D721Med (cell line): ENCODE measurements at places on chromosomes 2 and 18.

GRCh38 chr2:85811180-85812093 lies 57.6 kb downstream of the ATOH8 start:
- DNase-seq: no peak

DNA sequence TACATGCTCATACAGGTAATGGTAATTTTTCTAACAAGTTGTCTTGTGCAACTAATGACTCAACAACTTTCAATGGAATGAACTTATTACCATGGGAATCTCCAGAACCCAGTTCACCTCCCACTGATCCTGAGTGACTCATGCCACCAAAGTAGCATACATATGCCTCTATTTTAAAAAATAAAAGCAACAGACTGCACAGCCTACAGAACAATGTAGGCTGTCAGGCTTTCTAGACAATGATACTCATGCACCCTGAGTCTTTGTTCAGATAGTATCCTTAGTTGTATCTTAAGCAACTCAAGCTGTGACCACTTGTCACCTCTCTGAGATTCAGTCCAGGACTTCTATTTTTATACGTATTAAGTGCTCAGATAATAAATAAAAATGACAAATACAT lies 531.0 kb upstream of the SETBP1 start:
- DNase-seq: no peak

GRCh38 chr2:73289304-73289703 lies 4.0 kb downstream of the EGR4 start:
- DNase-seq: no peak

DNA sequence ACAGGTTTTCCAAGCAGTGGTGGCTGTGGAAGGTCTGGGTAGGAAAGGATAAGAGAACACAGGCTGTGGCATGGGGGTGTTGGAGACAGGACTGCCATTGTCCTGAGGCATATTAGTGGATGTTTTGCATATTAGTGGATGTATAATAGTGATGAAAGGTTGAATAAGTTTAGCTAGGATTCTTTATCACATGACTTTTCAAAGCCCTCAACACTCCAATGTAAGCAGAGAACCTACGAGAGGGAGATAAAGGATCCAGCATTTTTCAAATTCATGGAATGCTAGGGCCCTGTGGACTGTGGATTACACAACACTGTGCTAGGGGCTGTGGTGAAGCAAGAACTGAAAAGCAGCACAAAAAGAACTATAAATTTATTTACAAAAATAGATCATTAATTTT lies 63.2 kb downstream of the POLE4 start:
- no peak for DNase-seq

- no peak for DNase-seq
These were observed 10.2 kb downstream of the BOK start for GRCh38 chr2:241568726-241569125.

DNA sequence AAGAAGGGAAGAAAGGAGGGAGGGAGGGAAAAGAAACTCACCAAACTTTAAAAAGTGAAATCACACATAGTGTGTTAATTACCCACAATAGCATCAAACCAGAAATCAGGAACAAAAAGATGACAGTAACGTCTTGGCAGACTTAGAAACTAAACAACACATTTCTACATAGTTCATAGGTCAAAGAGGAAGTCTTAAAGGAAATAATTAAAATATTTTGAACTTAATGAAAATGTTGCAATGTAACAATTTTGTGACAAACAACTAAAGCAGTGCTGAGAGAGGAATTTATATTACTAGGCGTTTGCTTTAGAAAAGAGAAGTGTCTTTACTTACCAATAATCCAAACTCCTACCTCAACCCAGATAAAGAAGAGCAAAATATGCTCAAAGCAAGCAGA lies 505.0 kb upstream of the ID2 start:
- no peak for DNase-seq

DNA sequence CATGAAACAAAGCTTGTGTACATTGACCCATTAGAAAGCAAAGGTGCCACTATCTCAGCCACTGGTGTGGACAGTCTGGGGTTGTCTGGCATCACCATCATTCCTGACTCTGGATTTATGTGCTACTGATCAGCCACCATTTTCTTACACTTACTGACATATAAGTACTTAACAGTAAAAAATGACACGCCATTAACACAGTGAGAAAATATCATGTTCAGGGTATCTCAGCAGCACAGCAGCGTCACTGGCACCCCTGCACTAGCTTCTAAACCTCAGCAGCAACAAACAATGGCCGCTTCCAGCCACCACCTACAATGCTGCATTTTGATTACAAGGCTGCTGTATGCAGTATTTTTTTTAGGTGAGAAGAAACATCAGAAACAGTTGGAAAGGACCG lies 253.4 kb upstream of the HDAC4 start:
- DNase-seq: no peak

GRCh38 chr2:135657806-135658582 lies 83.7 kb upstream of the UBXN4 start:
- no peak for DNase-seq

GRCh38 chr18:76042511-76042910 lies 452.5 kb downstream of the ZNF516 start:
- no peak for DNase-seq

GRCh38 chr2:138500592-138501424 lies 762 bp upstream of the SPOPL start:
- DNase-seq: no peak

DNA sequence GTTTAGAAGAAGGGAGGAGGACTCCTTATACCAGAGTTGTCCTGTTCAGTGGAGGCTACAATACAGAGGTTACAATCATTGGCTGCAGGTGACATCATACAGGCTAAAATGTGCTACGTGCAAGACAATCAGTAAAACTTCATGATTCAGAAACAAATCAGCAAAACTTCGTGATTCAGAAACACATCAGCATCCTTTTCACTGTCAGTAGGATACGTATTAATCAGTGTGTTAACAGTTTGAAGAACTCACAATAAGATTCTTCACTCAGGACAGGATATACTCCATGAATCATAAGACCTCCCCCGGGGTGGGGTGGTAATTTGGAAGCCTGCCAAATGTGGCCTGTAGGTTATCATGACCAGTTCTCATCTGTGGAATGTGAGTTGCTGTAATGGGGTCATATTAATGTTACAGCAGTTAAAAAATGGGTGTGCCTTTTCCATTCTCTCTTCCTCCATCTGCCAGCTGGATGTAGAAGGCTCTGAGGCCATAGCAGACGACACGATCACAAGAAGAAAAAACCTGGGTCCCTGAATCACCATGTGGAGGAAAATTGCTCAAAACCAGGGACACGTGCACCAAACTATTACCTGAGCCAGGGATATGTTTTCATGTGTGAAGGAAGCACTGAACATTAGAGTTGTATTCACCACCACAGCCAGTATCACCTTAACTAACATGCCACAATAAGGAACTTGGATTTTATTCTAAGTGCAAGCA lies 134.8 kb upstream of the CREB1 start:
- DNase-seq: no peak

- DNase-seq: no peak
These were observed 14.2 kb upstream of the SKA1 start for GRCh38 chr18:50360611-50361010.

- no peak for DNase-seq
These were observed 4.0 kb downstream of the GPR155 start for GRCh38 chr2:174482854-174483253.

GRCh38 chr2:215428060-215428910 lies 7.6 kb downstream of the FN1 start:
- DNase-seq: no peak

- DNase-seq: no peak
These were observed 19.8 kb upstream of the ATOH8 start for GRCh38 chr2:85734015-85734414.

DNA sequence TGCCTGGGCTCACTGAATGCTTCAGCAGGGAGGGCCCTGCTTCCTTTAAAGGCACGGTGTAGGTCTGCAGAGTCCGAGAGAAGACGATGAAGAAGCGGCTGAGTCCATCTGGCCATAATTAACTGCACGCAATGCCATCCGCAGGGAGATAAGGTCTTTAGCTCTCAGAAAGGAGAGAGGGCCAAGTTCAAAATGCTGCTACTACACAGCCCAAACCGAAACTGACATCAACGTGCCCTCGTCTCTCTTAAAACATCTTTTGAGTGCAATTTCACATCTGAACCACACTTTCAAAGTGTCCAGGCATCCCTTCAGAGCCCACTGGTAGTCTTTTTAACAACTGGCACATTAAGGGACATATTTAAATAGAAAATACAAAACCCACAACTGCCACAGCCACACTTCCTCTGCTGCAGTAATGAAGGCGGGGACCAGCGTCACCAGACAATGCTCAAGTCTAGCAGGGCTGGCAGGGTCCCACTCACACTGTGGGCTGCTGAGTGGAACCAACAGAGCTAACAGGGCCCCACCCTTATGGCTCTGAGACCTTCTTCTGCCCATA lies 35.8 kb downstream of the ST3GAL5 start:
- DNase-seq: no peak

GRCh38 chr18:49858309-49859020 lies 45.1 kb upstream of the ACAA2 start:
- DNase-seq: peak; percentile 80

- DNase-seq: no peak
These were observed 562 bp downstream of the CENPA start for GRCh38 chr2:26786207-26787028.

DNA sequence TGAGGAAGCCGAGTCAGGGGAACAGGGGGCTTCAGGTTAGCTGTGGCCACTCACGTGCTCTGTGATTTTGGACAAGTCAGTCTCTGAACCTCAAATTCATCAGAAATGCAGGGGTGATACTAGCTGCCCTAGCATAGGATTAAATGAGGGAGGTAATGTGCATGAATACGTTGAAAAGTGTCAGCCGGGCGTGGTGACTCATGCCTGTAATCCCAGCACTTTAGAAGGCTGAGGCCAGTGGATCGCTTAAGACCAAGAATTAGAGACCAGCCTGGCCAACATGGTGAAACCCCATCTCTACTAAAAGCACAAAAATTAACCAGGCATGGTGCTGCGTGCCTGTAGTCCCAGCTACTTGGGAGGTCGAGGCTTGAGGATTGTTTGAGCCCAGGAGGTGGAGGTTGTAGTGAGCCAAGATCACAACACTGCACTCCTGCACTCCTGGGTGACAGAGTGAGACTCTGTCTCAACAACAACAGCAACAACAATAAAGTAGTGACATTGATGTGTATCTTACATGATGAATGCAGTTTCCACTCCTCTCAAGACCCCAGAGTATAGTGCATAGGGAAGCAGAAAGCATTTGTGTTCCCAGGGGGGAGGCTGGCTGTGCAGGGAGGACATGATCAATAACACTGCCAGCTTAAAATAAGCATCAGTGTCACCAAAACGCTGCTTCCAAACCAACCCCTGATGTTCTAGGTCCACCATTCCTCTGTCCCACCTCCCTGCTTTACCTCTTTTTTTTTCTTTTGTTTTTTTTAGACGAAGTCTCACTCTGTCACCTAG lies 68.8 kb downstream of the HNRNPLL start:
- DNase-seq: no peak

- DNase-seq: no peak
These were observed 285.7 kb upstream of the UBE2E3 start for GRCh38 chr2:180694445-180695421.

DNA sequence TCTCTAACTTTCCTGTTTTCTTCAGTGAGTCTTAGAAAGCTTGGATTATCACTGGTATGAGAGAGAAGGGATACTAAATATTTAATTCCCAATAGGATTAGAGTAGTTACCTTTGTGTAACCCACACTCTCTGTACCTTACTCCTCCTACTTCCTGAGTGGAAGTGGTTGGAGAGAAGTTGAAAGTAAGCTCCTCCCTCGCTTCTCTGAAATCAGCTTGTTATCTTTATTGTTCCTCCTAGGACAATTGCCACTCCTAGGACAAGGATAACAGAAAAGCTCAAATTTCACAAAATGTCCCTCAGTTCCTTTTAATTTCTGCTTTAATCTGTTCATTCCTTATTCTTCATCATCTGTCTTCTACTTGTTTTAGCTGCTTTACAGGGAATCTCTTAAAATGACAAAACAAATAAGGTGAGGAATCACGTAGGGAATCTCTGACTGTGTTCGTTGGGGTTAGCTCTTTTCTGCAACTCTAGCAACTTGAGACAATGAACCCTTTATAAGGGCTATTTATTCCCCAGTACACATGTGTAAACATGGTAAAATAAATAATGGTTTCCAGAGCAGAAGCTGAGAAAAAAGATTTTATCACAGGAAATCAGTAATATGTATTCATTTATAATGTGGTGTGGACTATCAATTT lies 8.6 kb downstream of the ITPRID2 start:
- no peak for DNase-seq

- no peak for DNase-seq
These were observed 51.1 kb downstream of the NABP1 start for GRCh38 chr2:191728750-191729624.

- no peak for DNase-seq
These were observed 42.7 kb downstream of the EPAS1 start for GRCh38 chr2:46339676-46340459.

DNA sequence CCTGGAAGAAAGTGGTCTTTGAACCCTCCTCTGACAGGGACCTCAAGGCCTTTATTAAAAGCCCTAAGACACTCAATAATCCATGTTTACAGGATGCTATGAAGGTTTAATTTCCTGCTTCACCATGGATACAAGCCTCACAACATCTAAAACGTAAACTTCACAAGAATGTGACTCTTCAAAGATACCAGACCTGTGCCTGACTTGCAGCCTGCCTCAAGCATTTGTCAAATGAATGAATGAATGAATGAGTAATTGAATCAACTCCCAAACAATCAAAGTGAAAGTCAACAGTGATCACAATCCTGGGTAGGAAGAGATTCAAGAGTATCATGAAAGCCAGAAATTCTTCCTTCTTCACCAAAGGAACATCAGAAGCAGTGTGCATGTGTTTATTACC lies 30.4 kb downstream of the KLF7 start:
- DNase-seq: no peak

DNA sequence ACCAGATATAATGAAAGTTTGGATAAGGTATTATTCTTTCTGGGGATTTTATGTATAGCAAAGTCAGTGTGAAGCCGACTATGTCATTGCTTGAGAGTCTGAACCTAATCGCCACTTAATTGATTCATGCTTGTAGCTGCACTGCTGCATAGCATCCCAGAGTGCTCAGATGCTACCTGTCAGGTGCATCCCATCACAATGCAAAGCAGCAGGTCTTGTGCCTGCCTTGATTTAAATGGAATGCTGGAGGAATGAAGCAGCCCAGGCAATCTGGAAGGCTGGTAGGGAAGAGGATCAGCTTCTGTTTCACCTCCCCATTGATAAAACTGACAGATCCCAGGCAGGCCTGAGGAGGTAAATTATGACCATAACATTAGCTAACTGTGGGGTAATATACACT lies 40.4 kb upstream of the ATIC start:
- no peak for DNase-seq

DNA sequence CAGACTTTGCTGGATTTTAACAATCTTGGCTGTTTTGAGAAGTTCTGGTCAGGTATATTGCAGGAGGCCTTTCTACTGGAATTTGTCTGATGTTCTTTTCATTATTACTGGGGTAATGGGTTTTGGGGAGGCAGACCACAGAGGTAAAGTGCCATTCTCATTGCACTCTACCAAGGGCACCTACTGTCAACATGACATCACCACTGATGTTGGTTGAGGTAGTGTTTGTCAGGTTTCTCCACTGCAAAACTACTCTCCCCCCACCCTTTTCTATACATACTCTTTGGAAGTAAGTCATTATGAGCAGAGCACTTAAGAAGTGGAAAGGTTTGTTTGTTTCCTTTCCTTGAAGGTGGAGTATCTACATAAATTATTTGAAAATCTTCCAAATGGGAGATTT lies 27.0 kb downstream of the PRKD3 start:
- no peak for DNase-seq

- no peak for DNase-seq
These were observed at the start of gene ALKAL2 for GRCh38 chr2:287911-288757. Gene ALKAL2 (minus strand): TSS chr2:288091. CDS start chr2:287835, 256 bp downstream.

- DNase-seq: no peak
These were observed 19.1 kb upstream of the TRIB2 start for GRCh38 chr2:12697617-12698016.
